ENCODE measurements at places on chromosomes 6 and 20.

GRCh38 chr20:13322198-13322597 lies 101.1 kb downstream of the ISM1 start:
- DNase-seq: no peak

DNA sequence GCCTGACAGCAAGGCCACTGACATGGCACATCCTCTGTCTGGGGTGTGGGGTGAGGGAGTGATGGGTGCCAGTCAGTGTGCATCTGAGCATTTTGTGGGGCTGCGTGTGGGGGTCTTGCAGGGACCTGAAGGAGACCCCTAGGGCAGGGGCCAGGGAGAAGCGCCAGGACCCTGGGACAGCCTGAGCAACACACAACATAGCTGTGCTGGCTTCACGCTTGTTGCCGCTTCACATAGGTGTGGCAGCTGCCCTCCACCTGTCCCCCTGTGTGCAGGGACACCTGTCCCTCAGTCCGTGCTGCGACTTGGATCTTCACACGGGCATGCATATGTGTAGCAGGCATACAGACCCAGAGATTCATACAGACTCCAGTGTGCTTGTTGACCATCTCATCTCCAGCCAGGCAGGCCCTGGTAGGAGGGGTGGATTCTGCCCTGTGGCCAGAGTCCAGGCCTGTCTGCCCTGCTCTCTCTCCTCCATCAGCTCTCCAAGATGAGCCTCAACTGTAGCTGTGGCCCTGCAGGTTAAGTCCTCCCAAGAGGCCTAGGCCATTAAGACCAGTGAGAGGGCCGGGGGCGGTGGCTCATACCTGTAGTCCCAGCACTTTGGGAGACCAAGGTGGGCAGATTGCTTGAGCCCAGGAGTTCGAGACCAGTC lies 3.2 kb upstream of the NPBWR2 start:
- DNase-seq: no peak

GRCh38 chr6:134047673-134048072 lies 4.8 kb downstream of the SLC2A12 start:
- no peak for DNase-seq

DNA sequence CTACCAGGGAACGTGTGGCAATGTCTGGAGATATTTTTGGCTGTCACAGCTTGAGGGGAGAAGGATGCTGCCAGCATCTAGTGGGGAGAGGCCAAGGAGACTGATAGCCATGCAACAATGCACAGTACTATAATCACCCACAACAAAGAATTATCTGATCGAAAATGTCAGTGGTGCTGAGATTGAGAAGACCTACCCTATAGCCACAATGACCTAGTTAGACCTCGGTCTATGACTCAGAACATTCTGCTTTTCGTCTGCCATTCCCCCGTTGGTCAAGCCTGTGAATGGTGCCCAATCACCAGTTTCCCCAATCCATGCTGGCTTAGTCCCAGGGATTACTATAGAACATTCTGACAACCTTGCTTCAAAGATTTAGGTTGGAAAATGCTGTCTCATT lies 93.5 kb downstream of the TMEM200A start:
- DNase-seq: no peak

DNA sequence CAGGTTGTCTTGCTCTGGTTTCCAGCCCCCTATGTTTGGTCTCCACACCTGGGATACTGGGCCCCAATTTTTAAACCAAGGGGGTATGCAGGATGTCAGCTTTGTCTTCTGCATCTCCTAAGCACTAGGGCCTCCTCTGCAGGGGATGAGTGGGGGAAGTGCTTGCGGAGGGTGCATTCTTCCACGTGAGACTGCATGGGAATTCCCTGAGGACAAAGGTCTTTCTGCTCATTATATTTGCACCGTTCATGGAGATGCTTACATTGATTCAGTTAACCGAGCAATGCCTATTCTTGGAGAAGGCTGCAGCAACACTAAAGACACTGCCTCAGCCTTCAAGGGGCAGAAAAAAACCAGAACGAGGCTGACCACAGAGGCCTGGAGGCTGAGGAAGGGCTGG lies 45.4 kb downstream of the RAB44 start:
- DNase-seq: no peak

GRCh38 chr20:40433341-40433861 lies 255.6 kb downstream of the MAFB start:
- no peak for DNase-seq

- no peak for DNase-seq
Measured at GRCh38 chr6:117034971-117035370, 157.9 kb downstream of the RFX6 start.

GRCh38 chr20:32285621-32286371 lies 8.3 kb downstream of the KIF3B start:
- DNase-seq: peak; percentile 16

- no peak for DNase-seq
Measured at GRCh38 chr20:24211972-24212371, 223.4 kb upstream of the GGTLC1 start.

DNA sequence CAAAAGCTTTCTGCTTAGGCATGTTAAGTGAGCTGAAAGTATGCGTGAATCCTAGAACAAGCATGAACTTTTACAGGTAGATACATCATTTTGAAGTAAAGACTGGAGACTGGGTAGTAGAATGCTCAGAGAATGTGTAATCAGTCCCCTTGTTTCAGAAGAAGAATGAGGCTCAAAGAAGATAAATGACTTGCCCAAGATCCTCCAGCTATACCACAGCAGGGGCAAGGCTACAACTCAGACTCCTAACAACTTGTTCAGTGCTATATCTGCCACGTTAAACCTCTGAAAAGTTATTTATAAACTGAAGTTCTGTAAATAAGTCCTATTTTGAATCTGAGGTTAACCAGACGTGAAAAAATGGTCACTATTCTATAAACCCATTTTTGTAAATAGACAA lies 2.9 kb downstream of the RIPOR2 start:
- DNase-seq: no peak

DNA sequence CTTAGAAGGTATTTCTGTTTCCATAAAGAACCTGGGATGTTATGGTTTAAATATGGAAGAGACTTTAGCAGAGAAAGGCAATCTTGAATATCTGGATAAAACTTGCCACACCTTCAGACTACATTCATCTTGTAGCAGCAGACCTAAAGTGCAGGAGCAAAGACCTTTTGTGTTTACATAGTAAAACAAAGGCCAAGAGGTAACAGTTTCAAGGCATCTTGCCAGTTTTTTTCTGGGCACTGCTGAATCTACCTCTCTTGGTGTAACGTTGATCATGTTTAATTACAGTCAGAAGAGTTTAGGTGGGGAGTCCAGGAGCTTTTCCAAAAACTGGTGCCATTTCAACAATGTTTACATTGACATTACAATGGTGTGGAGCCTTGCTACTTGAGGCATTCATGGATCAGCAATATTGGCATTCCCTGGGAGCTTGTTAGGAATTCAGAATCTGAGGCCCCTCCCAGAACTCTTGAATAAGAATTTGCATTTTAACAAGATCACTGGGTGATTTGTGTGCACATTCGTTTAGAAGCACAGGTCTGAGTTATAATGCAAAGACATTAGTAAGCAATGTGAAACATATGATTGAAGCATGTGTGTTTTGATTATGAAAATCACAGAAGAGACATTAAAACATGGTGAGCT lies 94.5 kb downstream of the F13A1 start:
- DNase-seq: no peak

GRCh38 chr6:2763876-2764540 lies 1.2 kb upstream of the WRNIP1 start:
- DNase-seq: no peak

DNA sequence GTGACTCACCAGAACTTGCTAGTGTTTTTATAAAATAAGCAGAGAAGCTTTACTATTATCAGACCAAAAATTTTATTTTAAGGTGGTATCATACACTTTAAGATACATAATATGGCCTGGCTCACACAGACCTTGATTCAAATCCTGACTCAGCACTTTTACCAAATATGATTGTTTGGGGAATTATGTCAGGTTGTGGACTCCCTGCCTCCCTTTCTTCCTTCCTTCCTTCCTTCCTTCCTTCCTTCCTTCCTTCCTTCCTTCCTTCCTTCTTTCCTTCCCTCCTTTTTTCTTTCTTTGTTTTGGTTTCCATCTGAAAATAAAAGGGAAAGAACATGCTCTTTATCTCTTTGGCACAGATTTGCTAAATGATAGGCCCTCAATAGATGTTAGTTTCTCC lies 186.0 kb upstream of the MMS22L start:
- DNase-seq: no peak

- no peak for DNase-seq
Measured at GRCh38 chr6:148463671-148464070, 121.0 kb downstream of the SASH1 start.

- DNase-seq: no peak
Measured at GRCh38 chr6:44966449-44967092, 361.6 kb upstream of the RUNX2 start.

- no peak for DNase-seq
Measured at GRCh38 chr6:64074981-64075380, 439.4 kb downstream of the PHF3 start.

GRCh38 chr6:170160031-170160627 lies 130.7 kb downstream of the DLL1 start:
- no peak for DNase-seq

DNA sequence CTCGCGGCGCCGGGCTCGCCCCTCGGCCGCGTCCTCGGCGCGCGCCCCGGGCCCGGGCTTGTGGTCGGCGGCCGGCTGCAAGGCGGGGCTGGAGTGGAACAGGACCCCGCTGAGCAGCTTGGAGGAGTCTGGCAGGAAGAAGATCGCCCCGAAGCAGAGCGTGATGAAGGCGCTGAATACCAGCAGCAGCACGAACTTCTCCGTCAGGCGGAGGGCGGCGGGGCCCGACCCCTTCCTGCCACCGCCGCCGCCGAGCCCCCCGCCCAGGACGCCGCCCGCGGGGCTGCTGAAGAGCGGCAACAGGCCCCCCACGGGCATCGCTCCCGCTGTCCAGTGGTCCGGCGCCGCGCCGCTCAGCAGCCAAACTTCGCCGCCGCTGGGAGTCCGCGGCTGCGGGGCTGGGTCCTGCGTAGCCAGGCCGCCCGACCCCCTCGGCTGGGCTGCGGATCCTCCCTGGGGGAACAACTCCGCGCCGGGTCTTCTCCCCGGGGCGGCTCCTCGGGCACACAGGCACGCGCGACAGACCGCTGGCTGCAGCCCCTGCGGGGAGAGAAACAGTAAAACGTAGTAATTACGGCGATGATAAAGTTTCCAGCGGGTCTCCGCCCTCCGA lies 707 bp downstream of the MAN1A1 start:
- no peak for DNase-seq

DNA sequence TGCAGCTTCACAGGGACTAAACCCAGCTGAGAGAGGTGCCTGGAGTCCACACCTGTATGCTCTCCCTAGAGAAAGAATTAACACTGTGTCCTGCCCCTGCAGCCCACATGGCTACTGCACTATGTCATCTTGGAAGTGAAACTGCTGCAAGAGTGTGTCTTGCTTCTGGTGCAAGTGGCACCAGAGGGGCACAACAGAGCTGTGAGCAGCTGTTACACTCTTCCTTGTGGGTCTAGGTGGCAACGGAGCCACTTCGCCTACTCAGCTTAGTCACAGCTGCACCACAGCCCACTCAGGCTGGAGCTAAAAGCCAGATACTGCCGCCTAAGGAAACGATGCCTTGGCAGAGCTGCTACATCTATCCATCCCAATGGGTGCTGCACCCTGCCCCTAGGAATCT lies 391.4 kb downstream of the COL12A1 start:
- DNase-seq: no peak

DNA sequence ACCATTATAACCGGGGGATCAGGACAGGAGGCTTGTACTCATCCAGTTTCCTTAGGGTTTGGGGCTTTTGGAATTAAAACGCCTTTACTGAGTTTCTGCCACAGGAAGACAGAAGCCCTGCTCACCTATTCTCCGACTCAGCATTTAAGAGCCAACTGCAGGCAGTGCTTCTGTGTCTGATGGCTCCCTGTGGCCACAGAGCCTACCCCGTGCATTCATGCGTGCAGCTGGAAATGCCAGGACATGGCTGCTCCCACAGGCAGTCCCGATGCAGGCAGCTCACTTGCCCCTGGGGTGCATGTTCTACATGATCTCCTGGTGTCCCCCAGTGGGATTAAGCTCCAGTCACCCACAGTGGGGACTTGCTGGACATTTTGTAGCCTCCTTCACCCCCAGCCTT lies 22.2 kb downstream of the ZNF831 start:
- no peak for DNase-seq

GRCh38 chr6:110529907-110530306 lies 53.5 kb upstream of the SLC22A16 start:
- no peak for DNase-seq

DNA sequence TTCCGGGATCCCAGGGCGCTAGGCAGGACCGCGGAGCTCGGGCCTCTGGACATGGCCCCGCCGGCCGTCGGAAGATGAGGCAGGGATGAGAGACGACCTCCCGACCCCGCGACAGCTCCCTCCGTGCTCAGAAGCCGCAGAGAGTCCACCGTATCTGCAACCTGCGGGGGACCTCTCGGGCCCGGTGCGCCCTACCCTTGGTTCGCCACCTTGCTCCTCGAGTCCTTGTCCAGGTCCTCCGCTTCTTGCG lies 301 bp downstream of the PPP1R3D start:
- DNase-seq: no peak

- DNase-seq: no peak
Measured at GRCh38 chr20:62723768-62724450, 15.3 kb downstream of the NTSR1 start.

- DNase-seq: no peak
Measured at GRCh38 chr6:79648328-79648727, 17.2 kb downstream of the SH3BGRL2 start.

GRCh38 chr6:6629402-6629801 lies 40.9 kb downstream of the LY86 start:
- DNase-seq: no peak

GRCh38 chr6:133503336-133503729 lies 262.2 kb downstream of the EYA4 start:
- no peak for DNase-seq

DNA sequence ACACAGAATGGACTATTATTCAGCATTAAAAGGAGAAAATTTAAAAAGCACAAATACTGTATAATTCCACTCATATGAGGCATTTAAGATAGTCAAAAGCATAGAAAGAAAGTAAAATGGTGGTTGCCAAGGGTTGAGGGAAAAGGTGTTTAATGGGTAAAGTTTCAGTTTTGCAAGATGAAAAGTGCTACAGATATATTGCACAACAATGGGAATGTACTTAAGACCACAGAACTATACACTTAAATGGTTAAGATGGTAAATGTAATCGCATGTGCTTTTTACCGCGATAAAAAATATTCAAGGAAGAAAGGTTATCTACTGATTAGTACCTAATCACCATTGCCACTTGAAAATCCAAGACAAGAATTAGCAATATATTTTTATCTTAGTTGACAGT lies 71.8 kb upstream of the NOX3 start:
- no peak for DNase-seq

- DNase-seq: no peak
Measured at GRCh38 chr6:122400121-122400450, 634 bp downstream of the HSF2 start.
